ENCODE measurements at places on chromosomes 16 and 17.

DNA sequence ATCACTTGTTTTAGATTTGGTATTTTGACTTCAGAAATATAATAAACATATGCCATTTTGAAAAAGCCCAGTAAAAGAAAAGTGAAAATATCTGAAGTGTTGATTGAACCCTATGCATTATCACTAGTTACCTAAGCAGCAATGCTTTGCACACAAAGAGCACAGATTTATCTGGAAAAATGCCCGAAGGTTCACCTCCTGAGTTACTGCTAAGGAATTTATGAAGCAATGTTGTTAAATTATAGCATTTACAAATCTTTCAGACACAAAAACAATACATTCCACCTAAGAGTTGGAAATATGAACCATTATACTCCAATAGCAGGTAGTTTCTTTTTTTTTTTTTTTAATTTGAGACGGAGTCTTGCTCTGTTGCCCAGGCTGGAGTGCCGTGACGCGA lies 38.9 kb upstream of the GHDC start:
- peak; percentile 83 for DNase-seq

DNA sequence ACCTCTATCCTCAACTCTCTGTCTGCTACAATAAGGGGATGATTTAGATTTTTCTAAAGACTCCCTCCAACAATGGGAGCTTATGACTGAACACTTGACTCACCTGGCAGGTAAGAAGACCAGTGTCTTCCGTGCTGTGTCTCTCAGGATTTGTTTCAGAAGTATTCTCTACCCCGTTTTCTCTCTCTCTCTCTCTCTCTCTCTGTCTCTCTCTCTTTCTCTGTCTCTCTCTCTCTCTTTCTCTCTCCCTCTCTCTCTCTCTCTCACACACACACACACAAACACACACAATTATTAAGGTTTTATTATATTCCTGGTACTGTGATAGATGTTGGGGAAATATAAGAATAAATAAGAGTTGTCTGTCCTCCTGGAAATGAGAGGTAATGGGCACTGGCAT lies 263.9 kb downstream of the TOX3 start:
- peak; percentile 42 for DNase-seq

- peak; percentile 17 for DNase-seq
These were observed 109.1 kb upstream of the CDC42EP4 start for GRCh38 chr17:73420897-73421296.

DNA sequence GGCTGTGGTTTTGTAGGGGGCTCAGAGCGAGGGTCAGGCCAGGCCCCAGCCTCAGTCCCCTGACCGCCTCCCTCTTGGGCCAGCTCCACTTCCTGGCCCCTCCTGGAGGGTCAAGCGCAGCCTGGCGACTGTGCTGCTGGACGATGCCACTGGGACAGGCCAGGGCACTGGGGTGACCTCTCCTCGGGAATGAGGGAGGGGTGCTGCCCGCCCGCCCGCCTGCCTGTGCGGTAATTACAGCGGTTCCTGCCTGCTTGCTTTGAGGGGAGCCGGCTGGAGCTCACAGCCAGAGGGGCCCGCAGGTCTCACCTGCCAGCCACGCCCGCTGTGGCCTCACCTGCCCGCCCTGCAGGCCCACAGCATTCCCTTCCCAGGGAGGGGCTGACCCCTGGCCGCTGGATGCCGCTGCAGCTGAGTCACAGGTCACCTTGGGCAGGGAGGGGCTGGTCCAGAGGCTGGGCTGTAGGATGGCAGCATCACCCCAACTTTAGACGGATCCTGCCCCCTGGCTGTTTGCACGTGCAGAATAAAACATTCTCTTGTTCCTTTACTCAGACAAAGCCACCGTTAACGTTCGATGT lies 76.7 kb upstream of the CBX4 start:
- DNase-seq, result peak; percentile 38

- peak; percentile 95 for DNase-seq
These were observed at the start of gene CPPED1 for GRCh38 chr16:12803203-12804093. Gene CPPED1, minus strand, starts transcription at chr16:12803887. Its CDS starts 111 bp downstream, at chr16:12803776.

- DNase-seq, result no peak
These were observed 505.4 kb upstream of the RBFOX1 start for GRCh38 chr16:6827267-6827666.

DNA sequence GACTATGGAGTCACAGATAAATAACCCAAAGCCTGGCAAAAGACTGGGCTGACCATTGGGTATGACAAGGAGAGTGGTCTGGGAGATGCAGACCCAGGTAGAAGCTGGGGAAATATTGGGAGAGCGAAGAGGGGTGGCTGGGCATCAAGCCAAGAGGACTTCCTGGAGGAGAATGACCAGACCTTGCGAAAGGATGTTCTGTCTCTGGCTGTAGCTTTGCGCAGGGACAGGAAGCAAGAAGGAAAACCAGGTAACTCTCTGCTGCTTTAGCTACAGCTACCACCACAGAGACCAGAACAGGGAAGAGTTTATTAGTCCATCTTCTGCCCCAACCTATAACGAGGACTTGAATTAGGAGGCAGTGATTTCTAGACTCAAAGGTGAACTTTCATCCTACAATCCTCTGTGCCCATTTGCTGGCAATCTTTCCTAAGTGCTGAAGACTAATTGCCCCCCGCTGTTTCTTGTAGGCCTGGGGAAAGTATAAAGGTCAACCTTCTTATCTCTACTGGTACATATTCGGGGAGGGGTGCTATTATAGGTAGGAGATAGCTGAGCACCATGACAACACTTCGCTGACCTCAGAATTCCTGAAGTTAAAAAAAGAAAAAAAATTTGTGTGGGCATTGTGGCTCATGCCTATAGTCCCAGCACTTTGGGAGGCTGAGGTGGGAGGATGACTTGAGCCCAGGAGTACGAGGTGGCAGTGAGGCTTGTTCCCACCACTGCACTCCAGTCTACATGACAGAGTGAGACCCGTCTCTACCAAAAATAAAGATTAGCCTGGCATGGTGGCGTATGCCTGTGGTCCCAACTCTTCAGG lies 19.1 kb upstream of the KIFC3 start:
- DNase-seq, result no peak

Measured in fibroblast of pulmonary artery (primary cell).